ENCODE measurements at places on chromosomes 13 and 19. TPM values are rescaled to one million over a fixed set of nuclear protein-coding genes. Genes with fewer than 3 reads are reported as not detected.

Gene SHANK1
- not detected for total RNA-seq

GRCh38 chr13:24381541-24382265, 72.3 kb downstream of the C1QTNF9 start:
- no peak for DNase-seq

DNA sequence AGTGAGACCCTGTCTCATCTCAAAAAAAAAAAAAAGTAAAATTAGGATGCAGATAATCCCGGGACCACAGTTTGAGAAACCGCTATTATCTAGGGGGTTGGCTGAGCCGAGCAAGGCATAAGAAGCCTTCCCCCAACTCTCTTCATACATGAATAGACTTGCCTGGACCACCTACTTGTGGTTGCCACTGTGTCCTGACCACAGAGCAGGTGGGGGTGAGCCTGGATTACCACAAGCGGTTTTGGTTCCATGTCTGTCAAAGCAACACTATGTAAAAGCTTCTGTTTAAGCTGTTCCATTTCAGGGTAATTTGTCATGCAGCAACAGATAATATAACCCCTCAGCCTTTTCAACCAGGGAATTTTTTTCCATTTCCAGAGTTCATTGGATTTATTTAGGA, 3.3 kb upstream of the NAPA start:
- DNase-seq, result no peak

- DNase-seq, result peak; percentile 26
Observed at GRCh38 chr19:32363175-32363574, 17.8 kb downstream of the ZNF507 start.

DNA sequence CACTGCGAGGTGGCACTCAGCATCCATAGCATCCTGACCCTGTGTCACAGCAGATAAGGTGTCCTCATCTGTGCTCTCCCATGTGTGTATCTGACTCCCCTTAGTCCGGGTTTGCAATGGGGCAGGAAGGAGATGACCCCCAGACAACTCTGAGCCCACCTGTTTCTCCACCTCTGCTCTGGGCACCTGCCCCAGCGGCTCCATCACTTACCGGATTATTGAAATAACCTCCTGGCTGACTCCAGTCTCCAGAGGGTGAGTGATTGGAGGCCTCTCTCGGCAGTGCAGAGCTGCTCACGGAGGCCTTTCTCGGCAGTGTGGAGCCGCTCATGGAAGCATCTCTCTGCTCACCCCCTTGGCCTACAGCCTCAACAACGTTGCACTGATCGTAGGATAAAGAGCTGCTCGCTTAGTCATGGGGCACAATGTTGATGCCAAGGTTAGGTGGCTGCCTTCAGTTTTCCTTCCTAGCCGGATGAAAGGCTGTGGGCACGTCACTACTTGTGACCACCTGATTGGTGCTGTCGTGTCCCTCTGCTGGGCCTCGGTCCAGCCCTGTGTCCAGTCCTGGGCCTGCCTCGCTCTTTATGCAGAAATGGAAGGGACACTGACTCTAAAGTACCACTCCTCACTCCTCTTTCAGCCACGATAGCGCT, 67.6 kb downstream of the TEX29 start:
- no peak for DNase-seq

Gene PLIN5
- 7.6 TPM for total RNA-seq

DNA sequence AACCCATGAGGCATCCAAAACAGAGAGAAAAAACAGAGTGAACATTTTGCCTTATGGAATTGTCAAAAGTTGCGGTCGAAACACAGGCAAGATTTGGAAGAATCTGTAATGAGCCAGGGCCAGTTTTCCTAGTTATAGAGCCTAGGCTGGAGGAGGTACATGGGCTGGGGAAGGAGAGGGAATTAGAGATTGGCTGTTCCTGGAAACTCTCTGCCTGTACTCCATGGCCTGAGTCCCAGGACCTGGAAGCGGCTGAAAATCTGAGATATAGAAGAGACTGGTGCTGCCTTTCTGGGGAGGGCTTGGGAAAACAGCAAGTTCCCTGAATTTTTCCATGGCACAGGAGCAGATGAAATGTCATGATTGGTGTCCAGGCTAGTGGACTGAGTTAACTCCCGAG, 122.8 kb upstream of the KLF12 start:
- DNase-seq, result no peak

Gene PLVAP
- total RNA-seq, result not detected

DNA sequence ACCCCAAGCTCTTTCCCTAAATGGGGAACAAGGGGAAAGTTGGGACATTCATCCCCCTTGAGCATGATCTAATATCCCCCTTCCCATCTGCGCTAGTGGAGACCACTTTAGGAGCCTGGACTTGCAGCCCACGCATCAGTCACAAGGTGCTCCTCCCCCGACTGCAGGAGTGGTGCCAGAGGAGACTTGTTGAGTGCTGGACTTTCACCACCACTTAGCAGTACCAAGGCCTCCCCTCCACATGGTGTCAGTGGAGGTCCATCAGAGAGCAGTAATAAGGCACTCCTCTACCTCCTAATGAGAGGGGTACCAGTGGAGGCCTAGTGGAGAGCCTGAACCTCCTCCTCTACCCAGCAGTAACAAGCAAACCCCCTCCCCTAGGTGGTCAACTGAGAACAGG, 22.5 kb downstream of the CAB39L start:
- peak; percentile 7 for DNase-seq

Gene EPS8L1
- total RNA-seq, result 147 TPM

- no peak for DNase-seq
Observed at GRCh38 chr13:24119626-24120508, 40.7 kb upstream of the SPATA13 start.

DNA sequence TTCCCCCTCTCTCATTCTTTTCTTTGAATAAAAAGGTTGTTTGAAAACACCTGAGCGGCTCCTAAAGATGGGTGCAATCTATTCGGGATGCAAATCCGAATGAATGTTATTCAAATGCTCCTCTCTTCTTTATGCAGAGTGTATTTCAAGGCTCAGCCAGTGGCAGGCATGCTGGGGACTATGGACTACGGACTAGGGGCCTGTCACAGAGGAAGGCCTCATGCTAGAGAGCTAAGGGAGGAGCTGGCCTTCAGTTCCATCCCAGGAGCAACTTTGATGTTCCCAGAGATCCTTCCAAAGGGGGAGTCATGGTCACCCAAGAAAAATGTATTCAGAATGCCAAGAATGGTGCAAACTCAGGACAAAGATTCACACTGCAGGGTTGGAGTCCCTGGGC, 9.3 kb downstream of the ALOX5AP start:
- DNase-seq, result no peak

Gene FBXO17
- 24.2 TPM for total RNA-seq

GRCh38 chr19:11463391-11463790, 17.5 kb downstream of the ELAVL3 start:
- DNase-seq, result no peak

Gene TEAD2
- total RNA-seq, result 2.4 TPM

Data from Calu3 (cell line).